Stimulated activated CD8-positive, alpha-beta memory T cell treated with anti-CD3 and anti-CD28 coated beads, Interleukin-15, amount 100 ng/mL, for 24 hours (primary cell): ENCODE measurements at places on chromosomes 12 and 14.
A peak's percentile ranks its signal among the peaks of the same experiment; 100 is the strongest.

GRCh38 chr14:67253076-67253635, 11.9 kb downstream of the PALS1 start:
- DNase-seq: no peak

- peak; percentile 43 for DNase-seq
Measured at GRCh38 chr14:100375266-100375962, 52.3 kb downstream of the SLC25A47 start.

- DNase-seq: no peak
Measured at GRCh38 chr12:46332260-46332659, 40.3 kb downstream of the SLC38A2 start.

- DNase-seq: no peak
Measured at GRCh38 chr12:92434607-92435025, 268.2 kb upstream of the PLEKHG7 start.

GRCh38 chr12:122835750-122836026, 431 bp downstream of the HIP1R start:
- DNase-seq: no peak

DNA sequence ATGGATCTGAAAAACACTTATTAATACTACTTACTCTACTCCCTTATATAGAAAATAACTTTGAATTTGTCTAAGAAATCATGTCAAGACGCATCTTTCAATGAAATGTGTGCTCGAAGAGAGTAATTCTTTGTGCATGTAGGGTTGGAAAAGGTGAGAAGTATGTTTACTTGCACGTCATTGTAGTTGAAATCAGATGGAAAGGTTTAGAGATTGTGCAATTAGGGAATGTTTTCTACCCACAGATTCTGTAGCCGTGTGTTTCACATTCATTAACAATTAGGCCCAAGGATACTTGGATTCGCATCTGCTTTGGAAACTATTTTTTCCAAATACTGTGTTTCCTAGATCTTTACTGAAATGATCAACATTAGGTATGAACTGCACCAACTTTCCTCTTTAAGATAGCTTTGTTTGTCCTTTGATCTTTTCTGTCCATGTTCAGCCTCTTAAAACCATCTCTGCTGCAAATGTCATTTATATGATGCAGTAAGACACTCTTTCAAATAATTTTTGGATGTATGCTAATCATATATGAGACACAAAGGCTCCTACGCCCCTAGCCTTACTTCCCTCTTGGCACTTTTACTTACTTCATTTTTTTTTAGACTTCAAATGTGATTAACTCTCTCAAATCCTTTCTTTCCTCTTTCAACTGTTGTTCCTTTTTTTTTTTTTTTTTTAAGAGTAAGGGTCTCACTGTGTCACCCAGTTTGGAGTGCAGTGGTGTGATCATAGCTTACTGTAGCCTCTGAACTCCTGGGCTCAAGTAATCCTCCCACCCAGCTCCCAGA, 58.0 kb upstream of the PSMA6 start:
- DNase-seq: no peak

DNA sequence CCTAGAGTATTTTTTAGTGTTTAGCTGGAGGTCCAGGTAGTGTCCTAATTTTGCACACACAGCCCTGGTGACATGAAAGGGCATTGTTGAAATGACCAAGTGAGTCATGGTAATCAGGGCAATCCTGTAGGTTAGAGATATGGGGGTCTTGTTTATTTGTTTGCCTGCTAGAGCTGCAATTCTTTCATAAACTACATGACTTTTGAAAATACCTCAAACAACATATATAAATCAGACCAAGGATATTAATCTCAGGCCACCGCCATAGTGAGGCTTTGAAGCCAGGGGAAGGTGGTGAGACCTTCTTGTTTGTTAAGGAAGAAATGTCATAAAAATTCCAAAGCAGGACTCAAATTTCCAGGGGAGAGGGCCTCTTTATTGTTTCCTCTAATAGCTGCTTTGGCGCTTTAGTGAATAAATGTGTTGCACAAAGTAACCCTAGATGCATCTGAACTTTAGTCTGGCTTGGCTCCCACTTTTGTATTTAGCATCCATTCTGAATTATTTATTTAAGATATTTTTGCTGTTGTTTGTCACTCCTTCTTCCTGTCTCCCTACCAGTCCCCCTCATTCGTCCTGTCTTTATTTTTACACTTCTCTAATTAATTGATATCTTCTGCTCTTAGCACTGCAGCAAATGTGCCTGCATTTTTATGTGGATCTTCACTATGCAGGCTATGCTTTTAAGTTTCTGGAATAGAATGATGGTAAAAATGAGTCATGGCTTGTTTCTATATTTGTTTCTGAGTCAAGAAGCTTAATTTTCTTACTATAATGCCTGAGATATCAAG, 430.3 kb downstream of the RAD51B start:
- DNase-seq: no peak

- DNase-seq: no peak
Measured at GRCh38 chr14:104146651-104147345, 8.4 kb downstream of the KIF26A start.

DNA sequence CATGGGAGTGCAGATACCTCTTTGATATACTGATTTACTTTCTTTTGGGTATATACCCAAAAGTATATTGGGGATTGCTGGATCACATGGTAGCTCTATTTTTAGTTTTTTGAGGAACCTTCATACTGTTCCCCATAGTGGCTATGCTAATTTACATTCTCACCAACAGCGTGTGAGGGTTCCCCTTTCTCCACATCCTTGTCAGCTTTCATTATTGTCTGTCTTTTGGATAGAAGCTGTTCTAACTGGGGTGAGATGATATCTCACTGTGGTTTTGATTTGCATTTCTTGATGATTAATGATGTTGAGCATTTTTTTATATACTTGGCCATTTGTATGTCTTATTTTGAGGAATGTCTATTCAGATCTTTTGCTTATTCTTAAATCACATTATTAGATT, 44.1 kb upstream of the JDP2 start:
- no peak for DNase-seq

DNA sequence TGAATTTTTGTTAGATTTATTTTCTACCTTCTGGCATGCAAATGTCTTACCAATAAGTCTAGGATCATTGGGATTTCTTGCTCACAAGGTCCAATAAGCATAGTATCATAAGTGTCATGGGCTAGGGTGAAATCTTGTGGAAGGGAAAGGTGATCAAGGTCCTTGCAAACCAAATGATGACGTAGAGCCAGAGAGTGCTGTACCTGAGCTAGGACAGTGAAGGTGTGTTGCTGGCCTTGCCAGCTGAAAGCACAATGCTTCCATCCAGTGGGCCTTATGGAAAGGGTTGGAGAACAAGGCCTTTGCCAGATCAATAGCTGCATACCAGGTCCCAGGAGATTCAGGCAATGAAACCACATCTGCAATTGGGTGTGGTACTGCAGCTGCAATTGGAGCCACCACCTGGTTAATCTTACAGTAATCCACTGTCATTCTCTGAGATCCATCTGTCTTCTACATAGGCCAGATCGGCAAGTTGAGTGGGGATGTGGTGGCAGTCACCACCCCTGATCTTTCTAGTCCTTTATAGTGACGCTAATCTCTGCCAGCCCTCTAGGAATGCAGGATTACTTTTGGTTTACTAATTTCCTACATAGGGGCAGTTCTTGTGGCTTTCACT, 208.9 kb upstream of the MYL2 start:
- DNase-seq: no peak

DNA sequence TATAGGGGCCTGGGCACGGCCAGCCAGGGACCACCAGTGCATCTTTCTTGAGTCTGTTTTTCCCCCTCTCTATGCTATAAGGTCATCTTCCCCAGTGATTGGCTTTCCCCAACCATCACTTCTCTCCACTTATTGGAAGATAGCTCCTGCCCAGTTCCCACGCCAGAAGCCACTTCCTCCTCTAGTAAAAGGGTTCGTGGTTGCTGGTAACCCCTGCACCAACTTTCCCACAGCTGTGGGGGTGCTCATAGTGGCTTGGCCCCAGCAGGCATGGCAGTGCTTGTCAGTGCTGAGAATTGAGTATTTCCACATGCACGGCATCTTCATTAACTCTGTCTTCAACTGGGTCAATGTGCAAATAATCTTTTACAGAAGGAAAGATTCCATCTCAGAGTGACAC, 215.4 kb downstream of the FOXN3 start:
- no peak for DNase-seq

- no peak for DNase-seq
Measured at GRCh38 chr12:54463484-54463883, 9.9 kb downstream of the GTSF1 start.

GRCh38 chr12:92208613-92209121, 63.0 kb upstream of the BTG1 start:
- DNase-seq: no peak

- DNase-seq: no peak
Measured at GRCh38 chr14:99634443-99634842, 10.5 kb upstream of the HHIPL1 start.

DNA sequence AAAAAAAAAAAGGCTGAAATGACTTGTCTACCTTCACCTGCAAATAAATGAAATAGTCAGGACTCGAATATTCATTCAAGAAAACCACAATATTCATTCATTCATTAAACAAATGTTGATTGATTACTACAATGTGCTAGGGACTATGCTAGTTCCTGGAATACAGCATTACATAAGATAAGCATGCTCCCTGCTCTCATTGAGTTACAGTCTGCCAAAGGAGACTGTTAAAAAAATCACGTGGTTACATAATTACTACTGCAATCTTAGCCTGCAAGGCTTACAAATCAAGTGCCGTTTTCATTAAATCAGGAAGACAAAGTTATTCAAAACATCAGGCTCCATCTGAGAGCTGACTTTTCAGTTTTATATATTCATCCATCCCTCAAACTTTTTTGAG, 70.4 kb upstream of the RIC8B start:
- no peak for DNase-seq

DNA sequence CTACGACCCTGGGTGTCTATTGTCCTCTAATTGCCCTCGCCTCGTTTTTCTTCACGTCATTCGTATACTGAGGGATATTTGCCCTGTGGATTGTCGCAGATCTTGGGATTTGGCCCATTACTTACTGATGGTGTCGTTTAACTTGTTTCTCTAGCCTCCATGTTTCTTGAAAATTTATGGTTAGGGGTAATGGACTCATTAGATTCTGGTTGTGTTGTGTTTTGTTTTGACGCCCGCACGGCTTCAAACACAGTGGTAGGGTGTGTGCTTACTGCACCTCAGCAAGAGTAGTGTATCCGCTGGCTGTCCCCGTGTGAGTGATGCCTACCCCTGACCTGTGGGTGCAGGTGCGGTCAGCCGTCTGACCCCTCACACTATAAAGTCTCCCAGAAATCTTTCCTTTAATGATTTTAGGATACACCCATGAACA, 874 bp upstream of the RNU6-8 start:
- DNase-seq: no peak

DNA sequence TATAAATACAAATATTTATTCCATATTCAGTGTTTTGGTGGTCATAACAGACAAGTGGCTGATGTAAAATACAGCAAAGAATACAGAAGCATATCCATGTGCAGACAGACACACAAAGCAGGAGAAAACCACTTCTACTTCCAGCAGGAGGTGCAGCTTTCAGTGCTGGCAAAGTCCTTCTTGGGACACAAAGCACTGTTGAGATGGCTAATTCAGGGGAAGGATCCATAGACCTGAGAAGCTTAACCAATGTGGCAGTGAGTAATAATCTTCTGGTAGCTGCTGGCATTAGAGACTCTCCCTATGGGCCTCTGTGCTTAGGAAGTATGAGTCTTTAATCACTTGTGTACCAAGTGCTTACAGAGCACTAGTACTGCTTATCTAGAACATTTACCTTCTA, 26.8 kb downstream of the AMN1 start:
- DNase-seq: no peak

DNA sequence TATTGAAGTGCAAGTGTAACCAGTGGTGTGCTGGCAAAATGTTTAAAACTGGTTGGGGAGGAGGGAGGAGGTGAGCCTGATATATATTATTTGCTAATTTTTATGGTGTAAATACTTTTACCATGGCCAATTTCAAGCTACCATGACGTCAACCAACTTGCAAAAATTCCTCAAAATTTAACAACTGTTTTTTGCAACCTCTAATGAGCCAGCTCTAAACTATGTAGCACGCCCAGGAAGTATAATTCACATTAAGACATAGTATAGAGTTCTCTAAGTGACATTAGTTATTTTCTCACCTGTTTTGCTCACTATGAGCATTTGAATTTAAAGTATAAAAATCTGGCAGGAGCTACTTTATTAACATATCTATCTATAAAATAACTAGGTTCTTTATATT, 41.4 kb downstream of the ATL1 start:
- no peak for DNase-seq

DNA sequence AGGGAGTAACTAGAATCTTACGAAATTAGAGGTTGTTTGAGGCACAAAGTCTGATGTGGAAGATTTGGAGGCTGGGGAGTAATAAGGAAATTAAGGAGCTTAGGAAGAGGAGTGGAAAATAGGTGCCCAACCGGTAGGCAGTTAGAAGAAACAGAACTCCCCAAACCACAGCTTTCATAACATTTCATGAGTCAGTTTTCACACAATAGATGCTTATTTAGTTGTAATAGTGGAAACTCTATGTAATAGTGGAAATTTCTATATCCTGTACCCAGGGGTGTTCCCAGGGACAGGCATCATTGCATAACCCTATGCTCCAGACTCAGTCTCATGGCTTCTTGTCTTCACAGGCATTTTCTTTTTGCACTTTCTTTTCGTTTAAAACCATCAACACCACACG, 8.3 kb downstream of the C3AR1 start:
- DNase-seq: no peak

- no peak for DNase-seq
Measured at GRCh38 chr14:79562185-79562584, 649.1 kb downstream of the DIO2 start.

- DNase-seq: no peak
Measured at GRCh38 chr14:30935445-30935844, 61.1 kb downstream of the COCH start.

DNA sequence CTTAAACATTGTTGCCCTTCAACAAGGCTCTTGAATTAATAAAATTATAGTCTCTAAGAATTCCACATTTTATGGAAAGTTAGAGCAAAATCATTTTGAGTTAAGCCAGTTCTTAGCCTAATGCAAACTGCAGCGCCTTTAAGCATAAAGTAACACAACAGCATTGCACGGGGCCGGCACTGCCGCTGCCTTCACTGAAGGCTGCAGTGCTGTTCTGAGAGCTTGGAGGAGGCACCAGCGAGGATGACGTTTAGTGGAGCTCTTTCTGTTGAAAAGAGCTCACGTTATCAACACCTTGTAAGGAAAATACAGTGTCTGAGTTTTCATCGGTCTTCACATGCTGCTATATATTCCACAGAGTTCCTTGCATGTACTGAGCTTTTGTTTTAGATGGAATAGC, 38.3 kb upstream of the DYNC1H1 start:
- no peak for DNase-seq

DNA sequence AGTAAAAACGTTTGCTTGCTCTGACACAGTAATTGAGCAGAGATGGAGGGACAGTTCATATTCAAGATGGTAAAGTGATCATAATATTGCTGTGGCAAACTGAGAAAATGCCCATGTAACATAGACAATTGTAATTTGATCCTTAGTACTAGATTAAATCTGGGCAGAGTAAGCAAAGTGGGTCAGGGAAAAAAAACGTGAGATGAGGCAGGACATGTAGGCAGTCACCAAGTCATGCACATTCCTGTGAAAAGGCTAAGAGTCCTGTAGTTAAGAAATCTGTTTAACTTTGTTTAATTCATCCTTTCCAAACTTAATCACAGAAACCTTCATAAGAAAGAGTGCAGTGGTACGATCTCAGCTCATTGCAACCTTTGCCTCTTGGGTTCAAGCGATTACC, 16.1 kb downstream of the BTBD7 start:
- DNase-seq: no peak
